ENCODE measurements at places on chromosomes 6 and 20. TPM values are rescaled to one million over a fixed set of nuclear protein-coding genes. Genes with fewer than 3 reads are reported as not detected.

The PRPF6 gene
- 59.7 TPM for total RNA-seq

The DLK2 gene
- total RNA-seq = not detected

The MCHR2 gene
- not detected for total RNA-seq

The PRPH2 gene
- 0.40 TPM for total RNA-seq

The PRDM13 gene
- not detected for total RNA-seq

The LY86 gene
- total RNA-seq = not detected

The SYTL3 gene
- total RNA-seq = 0.57 TPM

The EEF1A2 gene
- total RNA-seq = 12.1 TPM

DNA sequence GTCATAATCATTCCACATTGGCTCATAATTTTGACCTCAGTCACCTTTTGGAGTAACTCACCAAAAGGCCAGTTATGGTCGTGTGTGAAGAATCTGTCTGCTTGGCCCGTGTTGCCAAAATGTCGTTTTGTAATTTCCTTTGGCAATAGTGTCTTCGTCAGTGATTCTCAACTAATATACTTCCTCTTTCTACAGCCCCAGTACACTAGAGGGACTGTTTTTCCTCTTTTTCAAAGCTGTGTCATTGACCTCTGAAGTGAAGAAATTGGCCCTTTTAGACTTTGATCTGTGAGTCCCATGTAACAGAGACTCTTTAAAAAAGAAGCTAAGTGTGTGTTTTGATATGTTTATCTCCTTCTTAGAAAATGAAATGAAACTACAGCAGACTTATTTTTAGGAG lies 5.2 kb downstream of the FOXO3 start:
- DNase-seq = no peak

GRCh38 chr6:147203311-147204059 lies 732 bp upstream of the STXBP5 start:
- peak; percentile 86 for DNase-seq

GRCh38 chr20:18524646-18525045 lies 16.9 kb downstream of the SEC23B start:
- DNase-seq = no peak

DNA sequence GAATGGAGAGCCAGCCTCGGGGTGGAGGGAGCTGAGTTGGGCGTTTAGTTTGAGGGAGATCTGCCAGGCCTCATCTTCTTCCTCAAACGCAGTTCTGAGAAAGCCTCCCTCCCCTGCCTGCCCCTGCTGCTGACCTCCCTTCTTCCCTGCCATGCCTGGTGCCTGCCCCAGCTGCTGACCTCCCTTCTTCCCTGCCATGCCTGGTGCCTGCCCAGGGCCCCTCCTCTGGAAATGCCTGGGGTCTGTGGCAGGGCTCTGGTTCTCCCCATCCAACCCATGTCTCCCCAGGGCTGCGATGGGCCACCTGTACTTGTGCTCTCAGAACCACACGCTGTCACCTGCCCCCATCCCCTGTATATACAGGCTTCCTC lies 114.6 kb downstream of the VEGFA start:
- no peak for DNase-seq

DNA sequence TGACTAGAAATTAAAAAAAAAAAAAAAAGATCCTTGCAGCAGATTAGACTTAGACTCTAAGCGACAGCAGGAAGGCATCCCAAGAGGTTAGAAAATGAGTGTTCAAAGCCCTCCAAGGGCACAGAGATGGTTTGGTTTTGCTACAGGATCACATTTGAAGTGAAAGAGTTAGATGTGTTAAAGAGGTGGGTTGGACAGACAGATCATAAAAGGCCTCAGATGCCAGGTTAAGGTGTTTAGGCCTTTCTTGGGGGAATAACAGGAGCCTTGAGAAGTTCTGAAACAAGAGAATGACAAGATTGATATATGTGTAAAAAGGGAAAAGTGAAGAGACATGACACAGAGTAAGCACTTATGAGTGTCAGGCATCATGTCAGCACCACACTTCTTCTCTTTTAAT lies 107.5 kb downstream of the FYN start:
- no peak for DNase-seq

DNA sequence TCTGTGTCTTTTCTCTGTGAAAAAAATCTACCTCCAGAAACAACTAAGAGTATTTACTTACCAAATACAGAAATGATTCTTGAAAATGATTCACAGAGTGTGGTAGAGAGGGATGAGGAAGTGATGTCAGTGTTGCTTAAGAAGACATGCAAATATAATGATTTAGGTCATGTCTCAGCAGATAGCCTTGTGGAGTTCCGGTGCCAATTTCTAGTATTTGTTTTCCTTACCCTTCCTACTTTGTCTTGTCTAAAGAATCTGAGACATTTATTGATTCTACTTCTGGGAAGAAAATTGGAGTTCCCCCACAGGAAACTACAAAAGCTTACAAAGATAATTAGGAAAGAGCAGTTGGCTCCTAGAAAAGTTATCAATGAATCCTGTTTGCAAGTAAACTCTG lies 68.8 kb downstream of the GJA1 start:
- DNase-seq = no peak

DNA sequence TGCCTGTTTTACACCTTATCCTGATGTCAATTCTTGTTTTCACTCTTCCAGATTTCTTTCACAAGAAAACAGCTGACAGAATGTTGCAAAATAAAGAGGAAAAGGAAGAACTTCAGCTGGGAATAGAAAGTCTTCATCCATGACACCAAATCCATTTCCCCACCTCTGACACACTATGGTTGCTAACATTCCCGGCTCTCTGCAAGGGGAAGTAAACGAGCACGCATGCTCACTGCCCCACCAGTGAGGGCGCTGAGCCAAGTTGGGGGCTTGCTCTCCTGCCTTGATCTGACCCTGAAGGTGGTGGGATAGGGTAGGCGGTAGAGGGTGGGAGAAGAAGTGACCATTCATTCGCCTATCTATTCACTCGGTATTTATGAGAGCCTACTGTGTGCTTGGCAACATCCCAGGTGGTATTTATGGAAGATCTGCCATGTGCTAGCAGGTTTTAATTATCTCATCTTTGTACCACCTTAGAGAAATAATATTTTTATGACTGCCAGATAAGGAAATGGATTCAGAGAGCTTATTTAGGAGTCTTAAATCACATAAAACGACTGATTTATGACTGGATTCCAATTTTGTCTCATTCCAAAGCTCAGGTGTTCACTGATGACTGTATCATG lies 206.2 kb downstream of the FOXC1 start:
- DNase-seq = peak; percentile 71

- DNase-seq = no peak
Observed at GRCh38 chr6:31829633-31830283, 2.2 kb downstream of the HSPA1B start.

DNA sequence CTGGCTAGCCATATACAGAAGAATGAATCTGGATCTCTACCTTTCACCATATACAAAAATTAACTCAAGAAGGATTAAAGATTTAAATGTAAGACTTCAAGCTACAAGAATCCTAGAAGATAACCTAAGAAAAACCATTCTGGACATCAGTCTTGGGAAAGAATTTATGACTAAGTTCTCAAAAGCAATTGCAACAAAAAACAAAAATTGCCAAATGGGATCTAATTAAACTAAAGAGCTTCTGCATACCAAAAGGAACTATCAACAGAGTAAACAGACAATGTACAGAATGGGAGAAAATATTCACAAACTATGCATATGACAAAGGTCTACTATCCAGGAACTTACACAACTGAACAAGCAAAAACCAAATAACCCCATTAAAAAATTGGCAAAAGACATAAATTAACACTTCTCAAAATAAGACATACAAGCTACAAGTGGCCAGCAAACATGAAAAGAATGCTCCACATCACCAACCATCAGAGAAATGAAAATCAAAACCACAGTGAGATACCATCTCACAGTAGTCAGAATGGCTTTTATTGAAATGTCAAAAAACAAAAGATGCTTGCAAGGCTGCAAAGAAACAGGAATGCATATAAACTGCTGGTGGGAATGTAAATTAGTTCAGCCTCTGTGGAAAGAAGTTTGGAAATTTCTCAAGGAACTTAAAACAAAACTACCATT lies 66.8 kb upstream of the RSPO3 start:
- no peak for DNase-seq

DNA sequence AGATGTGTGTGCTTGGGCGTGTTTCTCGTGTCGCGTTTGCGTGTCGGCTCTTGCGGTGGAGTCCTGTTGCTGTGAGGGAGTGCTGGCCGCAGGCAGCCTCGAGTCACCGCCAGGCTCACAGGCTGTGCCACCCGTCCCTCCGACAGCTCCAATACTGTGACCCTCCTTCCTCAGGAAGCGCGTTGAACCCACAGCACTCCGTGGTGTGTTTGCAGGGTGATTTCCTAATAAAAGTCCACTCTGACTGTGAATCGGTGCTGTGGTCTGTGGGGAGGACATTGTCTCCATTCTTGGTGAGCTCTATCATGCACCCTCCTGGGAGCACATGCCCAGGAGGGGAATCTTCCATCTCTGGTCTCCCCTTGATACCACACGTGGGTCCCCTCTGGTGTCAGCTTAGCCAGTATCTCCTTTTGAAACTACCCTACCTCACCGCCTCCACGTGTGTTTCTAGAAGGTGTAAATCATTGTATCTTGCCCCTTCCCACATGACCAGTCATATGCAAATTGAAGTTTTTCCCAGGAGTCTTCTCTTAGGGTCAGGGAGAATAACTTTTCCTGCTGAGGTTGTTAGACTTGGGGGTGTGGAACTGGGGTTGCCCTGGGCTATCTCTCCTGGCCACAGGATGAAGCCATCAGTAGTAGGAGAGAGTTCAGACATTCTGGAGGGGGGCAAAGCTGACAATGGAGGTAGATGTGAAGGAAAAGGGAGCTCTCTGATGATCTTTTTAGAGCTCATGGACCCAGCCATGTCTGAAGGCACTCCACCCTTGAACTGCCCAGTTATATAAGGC lies 13.3 kb upstream of the PCMTD2 start:
- DNase-seq = peak; percentile 19

DNA sequence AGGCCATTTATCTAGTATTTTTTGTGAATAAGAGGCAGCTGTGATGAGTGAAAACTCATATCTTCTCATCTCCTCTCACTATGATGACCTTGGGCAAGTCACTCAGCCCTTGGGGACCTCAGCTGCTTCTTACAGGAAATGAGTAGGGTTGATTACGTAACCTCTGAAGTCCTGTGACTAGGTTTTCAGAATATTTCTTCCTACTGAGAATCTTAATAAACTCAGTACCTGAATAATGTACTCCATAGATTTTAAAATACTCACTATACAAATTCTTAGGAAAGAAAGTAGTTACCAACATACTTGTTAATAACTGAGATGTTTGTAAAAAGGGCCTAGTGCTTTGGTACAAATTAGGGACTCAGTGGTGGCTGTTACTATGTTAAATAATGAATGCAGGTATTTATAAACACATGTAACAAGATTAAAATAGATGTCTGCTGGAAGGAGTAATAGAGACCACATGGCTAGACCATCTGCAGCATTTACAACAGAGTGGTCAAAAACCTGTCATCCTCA lies 60.9 kb downstream of the RPRD1B start:
- DNase-seq = no peak

GRCh38 chr6:34478796-34479195 lies 12.9 kb downstream of the PACSIN1 start:
- DNase-seq = no peak

DNA sequence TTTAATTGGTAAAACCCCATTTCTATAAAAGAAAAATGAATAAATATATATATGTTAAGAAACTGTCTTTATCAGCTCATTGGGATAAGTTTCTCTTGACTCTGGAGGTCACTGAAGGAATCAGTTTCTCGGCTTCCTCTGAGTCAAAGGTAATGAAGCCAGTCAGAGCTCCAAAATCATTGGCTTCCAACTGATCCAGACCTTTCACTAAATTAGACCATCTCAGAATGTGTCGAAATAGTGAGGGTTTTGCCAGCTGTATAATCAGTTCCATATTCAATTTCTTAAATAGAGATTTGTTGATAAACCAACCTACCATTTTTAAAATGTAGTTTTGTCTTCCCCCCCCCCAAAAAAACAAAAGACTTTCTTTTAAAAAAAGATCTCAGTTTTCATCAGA lies 60.5 kb upstream of the SRSF6 start:
- DNase-seq = no peak

GRCh38 chr6:137816133-137816579 lies 50.9 kb upstream of the TNFAIP3 start:
- no peak for DNase-seq

DNA sequence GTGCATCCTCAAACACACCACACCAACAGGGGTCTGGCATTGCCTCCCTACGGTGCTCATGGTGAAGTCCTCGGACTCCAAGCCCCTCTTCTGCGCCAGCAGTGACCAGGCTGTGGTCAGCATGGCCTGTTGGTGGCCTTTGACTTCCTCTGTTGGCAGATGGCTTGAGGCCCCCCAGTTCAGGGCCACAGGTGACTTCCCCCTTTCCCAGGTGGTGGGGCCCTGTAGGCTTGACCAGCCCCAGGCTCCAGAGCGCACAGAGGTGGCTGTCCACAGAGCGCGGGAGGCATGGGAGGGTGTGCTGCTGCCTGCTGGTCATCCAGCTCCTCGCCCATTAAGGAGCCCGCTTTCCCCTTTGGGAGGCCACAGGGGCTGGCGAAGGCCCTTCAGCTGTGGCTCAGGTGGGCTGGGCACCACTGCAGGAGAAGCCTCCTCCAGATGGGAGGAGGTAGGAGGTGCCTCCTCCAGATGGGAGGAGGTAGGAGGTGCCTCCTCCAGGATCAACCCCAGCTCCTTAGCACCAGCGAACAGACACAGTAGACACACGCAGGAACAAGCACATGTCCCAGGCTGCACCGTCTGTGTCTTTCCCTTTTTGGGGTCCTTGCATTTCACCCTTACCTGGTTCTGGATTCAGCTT lies 52.1 kb upstream of the BHLHE23 start:
- peak; percentile 42 for DNase-seq

GRCh38 chr6:38117281-38117680 lies 297.8 kb downstream of the ZFAND3 start:
- DNase-seq = no peak

- DNase-seq = no peak
Observed at GRCh38 chr20:39638731-39639130, 676.6 kb downstream of the DHX35 start.

DNA sequence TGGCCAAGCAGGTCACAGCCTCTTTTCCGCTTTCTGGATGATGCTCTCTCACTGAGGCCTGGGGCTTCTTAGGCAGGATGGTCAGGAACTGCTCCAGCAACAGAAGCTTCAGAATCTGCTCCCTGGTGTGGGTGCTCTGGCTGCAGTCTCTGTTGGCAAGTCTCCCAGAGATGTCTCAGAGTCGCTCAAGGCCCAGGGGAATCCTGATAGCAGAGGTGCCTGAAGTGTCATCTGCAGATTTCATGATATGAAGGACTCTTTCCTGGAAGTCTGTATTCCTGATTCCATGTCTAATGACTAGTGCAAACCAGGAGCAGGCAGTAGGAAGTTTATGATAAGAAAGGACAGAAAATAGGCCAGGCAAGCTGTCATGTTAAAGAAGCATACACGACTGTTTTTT lies 20.3 kb downstream of the ZSCAN31 start:
- no peak for DNase-seq

DNA sequence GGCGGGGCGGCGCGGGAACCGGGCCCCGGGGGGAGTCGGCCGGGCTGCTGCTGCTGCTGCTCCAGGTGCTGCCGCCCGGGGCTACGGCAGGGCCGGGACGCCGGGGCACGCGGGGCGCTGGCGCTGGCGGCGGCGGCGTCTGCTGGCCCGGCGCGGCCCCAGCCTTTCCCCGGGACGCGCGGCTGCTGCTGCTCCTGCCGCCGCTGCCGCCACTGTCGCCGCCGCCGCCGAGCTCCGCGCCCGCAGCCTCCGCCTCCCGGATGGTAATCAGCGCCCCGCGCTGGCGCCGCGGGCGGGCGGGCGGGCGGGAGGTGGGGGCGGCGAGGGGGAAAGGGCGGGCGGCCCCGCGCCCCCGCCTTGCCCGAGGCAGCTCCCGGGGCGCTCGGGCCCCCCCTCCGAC lies 306 bp downstream of the EBF4 start:
- DNase-seq = peak; percentile 66

All from endodermal cell (in vitro differentiated cells).